ENCODE measurements at places on chromosomes 11 and 22.

DNA sequence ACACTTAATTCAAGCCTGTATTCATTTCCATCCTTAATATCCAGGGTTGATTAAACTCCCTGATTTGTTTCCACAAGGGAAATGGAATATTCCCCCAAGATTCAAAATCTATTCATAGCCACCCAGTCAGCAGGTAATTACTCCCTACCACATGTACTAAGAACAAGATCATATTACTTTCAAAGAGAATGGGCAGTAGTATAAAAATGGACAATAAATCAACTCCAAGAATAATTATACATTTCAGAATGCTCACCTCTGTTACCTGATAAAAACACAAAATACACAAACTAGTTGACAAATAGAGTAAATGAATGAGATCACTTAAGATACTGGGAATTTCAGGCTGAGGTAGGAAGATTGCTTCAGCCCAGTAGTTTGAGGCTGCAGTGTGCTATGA, 8.5 kb upstream of the FEZ1 start:
- DNase-seq, result no peak

DNA sequence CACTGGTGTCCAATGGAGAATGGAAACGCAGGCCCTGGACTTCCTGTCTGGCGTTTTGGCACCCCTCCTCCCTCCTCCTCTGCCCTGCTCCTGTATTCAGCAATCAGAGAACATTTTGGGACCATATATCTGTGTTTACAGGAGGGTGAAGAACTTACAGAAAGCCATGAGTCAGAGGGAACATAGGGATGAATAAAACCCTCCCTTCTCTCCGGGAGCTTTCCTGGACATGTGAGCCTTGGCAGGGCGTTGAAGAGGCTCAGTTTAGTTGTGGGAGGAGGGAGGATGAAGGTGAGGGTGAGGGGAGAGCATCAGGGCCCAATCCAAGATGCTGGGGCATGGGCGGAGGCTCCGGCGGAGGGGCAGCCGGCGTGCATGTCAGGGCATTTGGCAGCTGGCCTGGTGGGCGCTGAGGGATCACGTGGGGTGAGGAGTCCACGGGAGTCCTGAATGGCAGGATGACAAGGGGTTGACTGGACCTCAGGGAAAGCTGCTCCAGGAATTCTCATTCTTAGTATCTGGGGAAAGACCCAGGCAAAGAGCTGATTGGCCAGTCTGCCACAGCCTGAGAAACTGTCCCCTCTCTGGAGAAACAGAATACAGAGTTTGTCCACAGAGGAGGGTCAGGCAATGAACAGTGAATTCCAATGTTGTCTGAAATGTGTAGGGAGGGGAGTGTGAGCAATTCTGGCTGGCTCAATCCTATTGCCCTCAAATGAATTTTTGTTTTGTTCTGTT, 28.9 kb downstream of the MICAL2 start:
- DNase-seq, result peak; percentile 74

DNA sequence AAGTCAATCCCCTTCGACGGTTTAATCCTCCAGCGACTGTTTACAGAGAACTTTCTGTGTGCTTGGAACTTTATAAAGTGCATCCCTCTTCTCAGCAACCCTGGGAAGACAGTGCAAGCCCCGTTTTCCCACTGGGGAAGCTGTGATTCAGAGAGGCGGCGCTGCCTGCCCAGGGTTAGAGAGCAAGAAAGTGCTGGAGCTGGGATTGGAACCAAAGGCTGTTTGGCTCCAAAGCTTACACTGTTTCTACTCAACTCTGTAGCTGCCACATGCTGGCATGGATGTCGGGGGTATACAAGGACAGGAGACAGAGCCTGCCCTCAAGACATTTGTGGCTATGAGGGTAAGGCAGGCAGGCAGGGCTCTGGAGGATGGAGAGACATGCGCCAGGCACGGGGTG, 13.0 kb downstream of the FBLN1 start:
- DNase-seq, result no peak

GRCh38 chr22:38733724-38734381, 21.9 kb downstream of the SUN2 start:
- DNase-seq, result no peak

DNA sequence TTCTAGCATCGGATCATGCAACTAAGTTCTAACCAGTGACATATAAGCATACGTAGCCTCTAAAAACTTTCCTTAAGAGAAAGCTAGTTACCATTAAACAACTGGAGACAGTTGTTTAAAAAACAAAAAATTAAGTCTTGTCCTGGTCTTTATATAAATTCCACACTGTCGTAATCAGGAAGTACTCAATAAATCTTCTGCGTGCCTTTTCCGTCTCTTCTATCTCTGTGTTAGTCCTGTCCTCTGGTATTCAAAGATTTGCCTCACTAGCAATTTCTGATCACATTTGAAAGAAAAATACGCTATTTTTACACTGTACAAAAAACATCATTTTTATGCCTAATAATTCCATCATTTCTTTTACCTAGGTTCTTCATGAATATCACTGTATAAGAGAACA, 10.0 kb upstream of the SLC25A17 start:
- no peak for DNase-seq

DNA sequence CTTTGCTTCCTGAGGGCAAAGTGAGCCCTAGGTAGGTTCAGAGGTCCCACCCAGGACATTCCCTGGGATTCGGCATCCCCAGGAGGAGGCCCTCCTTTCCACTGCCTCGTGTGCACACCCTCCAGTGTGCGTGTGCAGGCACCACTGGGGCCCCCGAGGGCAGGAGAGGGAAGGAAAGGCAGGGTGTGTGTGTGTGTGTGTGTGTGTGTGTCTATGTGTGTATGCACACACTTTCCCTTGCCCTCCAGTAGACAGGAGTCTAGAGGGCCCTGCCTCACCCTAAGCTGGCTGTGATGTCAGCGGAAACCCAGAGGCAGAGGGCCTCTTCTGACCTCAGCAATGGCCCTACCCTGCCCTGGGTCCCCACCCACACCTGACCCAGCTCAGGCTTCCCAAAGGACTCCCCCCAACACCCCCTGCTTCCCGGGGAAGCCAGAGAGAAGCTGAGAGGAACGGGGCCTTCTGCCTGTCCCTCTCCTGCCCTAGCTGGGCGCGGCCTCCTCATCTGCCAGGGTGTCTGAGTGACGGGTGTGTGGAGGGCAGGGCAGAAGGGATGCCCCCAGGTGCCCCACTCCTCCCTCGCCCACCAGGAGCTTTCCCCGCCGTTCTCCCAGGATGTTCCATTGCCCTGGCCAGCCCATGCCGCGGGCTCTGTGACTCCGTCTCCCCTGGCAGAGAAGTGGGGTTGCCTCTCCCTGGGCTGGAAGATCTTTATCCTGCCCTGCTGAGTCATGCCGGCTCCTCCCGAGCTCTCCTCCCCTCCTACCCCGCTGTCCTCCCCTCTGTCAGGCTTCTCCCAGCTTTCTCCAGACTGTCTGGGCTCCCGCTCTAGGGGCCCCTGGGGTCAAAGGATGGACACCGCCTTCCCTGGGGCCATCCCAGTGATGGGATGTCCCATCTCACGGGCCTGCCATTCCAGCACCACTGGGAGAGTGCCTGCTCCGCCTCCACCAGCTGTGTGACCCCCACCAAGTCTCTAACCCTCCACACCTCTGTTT, 6.0 kb upstream of the CLCF1 start:
- peak; percentile 61 for DNase-seq

DNA sequence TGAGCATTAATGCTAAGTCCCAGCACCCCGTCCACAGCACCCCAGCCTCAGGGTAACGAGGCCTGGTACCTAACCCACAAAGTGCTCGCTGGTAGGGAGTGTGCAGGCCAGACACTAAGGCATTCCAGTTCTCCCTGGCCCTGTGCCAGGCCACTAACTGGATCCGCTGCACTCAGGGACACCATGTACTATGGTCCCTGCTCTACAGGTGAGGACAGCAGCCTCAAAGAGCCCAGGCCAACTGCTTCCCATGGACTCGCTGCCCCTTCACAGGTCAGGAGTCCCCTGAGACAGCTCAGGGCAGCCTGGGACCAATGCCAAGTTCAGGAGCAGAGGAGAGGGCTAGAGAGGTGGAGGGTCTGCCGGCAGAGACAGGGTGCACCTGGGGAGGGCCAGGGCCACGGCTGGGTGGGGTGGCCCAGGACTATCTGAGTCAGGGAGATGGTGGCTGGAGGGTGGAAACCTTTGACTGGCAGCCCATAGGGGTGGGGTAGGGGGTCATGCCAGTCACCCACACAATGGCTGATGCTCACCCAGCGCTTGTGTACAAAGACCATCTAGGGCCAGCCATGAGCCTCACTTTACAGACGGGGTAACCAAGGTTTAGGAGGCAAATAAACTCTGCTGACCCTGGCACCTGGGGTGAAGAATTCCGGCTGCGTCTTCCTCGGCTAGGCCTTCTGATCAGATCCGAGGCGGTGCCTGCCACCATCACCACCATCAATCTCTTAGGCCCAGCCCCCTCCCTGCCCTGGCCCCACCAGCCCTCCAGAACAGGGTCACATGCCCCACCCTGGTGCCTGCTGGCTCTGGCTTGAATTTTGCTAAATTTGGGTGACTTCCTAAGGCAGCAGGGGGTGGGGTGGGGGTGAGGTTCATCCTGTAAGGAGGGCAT, 5.6 kb downstream of the OSBPL5 start:
- no peak for DNase-seq

GRCh38 chr11:22304337-22304961, 33.7 kb upstream of the SLC17A6 start:
- DNase-seq, result peak; percentile 3

DNA sequence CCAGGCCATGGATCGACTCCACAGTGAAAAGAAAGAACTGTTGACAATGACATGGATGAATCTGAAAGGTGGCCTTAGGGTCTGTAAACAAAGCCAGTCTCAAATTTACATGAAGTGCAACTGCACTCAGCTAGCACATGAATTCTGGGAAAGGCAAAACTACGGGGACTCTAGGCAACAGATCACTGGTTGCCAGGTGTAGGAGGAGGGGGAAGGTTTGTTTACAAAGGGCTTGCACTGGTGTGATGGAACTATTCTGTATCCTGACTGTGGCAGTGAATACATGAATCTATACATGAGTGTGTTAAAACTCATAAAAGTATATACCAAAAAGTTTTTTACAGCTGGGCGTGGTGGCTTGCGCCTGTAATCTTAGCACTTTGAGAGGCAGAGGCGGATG, 27.3 kb downstream of the ALX4 start:
- DNase-seq, result no peak

- DNase-seq, result peak; percentile 80
Measured at GRCh38 chr11:104700609-104701008, 197.7 kb downstream of the CASP12 start.

DNA sequence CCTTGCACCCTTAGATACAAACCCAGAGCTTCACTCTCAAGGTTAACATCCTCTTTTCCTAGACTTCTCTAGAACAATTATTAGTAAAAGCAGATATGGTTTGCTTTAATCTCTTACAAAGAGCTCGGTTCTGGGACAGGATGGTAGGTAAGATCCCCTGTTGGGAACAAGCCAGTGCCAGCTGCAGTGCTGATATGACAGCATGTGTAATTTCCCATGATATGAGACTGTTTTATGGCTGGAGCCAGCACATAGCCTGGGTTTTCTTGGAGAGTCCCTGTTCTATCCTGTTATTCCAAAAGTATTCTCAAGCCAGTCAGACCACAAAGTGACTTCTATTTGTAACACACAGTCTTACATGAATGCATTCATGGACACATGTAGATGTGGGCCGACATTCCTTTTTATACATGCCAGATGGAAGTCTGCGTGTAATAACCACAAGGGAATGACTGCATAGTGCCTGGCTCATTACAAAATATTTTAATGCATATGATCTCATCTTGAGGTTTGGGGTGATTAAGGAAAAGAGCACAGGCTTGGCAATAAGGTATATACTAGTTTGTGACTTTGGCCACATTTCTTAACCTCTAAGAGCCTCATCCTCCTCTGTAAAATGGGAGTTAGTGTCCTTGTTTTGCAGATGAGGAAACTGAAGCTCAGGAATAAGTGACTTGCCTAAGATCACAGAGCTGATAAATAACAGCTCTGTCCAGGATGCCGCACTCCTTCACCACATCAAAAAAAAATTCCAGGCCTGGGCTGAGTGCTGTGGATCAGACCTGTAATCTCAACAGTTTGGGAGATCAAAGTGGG, 21.8 kb downstream of the CLMP start:
- peak; percentile 99 for DNase-seq

Measured in fibroblast of skin of right biceps (primary cell).